PC-9 (cell line): ENCODE measurements at places on chromosomes 7 and 10. TPM values are rescaled to one million over a fixed set of nuclear protein-coding genes. Genes with fewer than 3 reads are reported as not detected.
A peak's percentile ranks its signal among the peaks of the same experiment; 100 is the strongest.

Gene WDFY4
- total RNA-seq, result not detected in 2 replicates

Gene POM121L12
- not detected in 2 replicates for total RNA-seq

Gene RBP4
- total RNA-seq, result 0.57 TPM in 1 of 2 replicates, not detected in the other

Gene NPC1L1
- total RNA-seq, result 0.28 and 0.30 TPM in 2 replicates

Gene TTYH3
- total RNA-seq, result 109 and 114 TPM in 2 replicates

DNA sequence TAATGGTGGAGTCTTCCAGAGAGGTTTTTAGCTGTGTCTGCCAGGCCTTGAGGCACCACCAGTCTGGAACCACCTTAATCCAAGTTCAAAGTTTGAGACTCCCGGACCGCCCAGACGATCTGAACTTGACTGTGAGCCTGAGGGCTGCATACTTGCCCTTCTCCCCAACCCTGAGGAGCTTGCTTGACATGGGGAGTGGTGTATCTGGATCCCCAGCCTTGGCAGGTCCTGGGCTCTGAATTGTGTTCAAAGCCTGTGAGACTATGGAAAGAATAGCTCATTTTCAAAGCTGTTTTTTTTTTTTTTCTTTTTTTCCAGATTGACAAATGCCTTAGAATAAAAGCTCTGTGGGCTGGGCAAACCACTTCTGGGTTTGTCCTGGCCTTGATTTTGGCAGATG, 22.3 kb upstream of the CAMK1D start:
- DNase-seq, result no peak
- no peak overlapping the region for H3K27ac ChIP-seq
- peaks cover 35% of the 10 kb centered on the region for H3K4me1 ChIP-seq
- no peak overlapping the region for H3K4me3 ChIP-seq

- H3K27ac ChIP-seq, result no peak overlapping the region
- DNase-seq, result no peak
- H3K4me3 ChIP-seq, result no peak overlapping the region
- H3K36me3 ChIP-seq, result no peaks in the 10 kb centered on the region
- H3K4me1 ChIP-seq, result peaks cover 46% of the 10 kb centered on the region
These were observed 55.2 kb downstream of the HIPK2 start for GRCh38 chr7:139722604-139723003.

DNA sequence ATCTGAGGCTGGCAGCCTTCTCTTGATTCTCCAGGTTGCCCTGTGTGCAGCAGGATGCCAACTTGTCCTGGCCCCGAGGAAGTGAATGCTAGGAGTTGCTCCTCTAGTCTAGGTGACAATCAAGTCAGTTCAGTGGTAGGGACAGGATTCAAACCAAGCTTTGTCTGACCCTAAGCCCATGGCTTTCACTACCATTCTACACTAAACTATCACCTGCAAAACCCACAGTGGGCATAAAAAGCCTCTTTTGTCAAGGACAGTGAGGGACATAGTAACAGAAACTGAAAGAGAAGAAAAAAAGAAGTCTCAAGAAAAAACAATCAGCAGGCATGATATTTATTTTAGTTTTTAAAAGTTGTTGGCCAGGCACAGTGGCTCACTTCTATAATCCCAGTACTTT, 33.5 kb downstream of the KCNMA1 start:
- peaks cover 43% of the 10 kb centered on the region for H3K4me1 ChIP-seq
- H3K27me3 ChIP-seq, result no peaks in the 10 kb centered on the region

DNA sequence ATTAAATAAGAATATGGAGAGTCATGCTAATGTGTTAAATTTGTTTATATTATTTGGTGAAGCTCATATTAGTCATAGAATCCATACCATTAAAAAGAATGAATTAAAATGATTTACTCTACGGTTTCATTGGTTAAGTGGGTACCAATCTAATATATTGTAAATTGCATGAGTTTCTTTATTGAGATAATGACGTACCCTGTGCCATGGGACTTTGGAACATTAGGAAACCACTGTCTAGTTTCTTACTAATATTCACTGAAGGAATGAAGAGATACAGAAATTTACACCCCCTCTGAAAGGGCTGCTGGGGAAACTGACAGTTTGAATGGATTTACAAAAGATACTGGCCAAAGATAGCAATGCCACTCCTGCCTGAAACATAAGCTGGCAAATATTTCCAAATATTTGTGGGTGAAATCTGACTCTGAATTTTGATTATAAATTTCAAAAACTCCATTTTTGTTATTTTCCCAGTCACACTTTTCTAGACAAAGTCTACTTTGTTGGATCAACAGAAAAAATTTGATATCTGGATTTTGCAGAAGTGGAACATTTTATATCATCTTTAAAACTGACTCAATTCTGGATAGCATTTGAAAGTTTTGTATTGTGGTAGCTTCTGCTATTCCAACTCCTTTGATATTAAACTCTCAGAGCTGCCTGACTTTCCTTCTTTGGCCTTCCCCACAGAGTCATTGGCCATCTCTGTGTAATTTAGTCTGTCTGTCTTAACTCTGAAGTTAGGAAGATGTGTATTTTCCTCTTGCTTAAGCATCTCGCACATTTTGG, 22.3 kb downstream of the MDFIC start:
- no peaks in the 10 kb centered on the region for H3K4me1 ChIP-seq
- DNase-seq, result no peak
- no peaks in the 10 kb centered on the region for H3K27me3 ChIP-seq
- peaks cover 8% of the 10 kb centered on the region for H3K36me3 ChIP-seq

GRCh38 chr7:95317546-95317945, 6.8 kb downstream of the PON1 start:
- no peak overlapping the region for H3K4me3 ChIP-seq
- H3K27me3 ChIP-seq, result no peaks in the 10 kb centered on the region
- H3K36me3 ChIP-seq, result no peaks in the 10 kb centered on the region
- no peak for DNase-seq
- no peaks in the 10 kb centered on the region for H3K4me1 ChIP-seq

DNA sequence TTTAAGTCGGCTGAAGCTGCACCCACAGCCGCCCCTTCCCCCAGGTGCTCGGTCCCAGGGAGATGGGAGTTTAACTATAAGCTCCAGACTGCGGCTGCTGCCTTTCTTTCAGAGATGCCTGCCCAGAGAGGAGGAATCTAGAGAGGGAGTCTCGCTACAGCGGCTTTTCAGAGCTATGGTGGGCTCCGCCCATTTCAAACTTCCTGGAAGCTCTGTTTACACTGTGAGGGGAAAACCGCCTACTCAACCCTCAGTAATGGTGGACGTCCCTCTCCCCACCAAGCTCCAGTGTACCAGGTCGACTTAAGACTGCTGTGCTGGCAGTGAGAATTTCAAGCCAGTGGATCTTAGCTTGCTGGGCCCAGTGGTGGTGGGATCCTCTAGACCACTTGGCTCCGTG, 135.4 kb downstream of the CXCL12 start:
- no peak for DNase-seq
- H3K4me3 ChIP-seq, result no peak overlapping the region
- H3K36me3 ChIP-seq, result no peaks in the 10 kb centered on the region
- no peaks in the 10 kb centered on the region for H3K27me3 ChIP-seq
- no peak overlapping the region for H3K27ac ChIP-seq
- no peaks in the 10 kb centered on the region for H3K4me1 ChIP-seq

GRCh38 chr10:42637142-42637541, 1.2 kb downstream of the ZNF33B start:
- H3K36me3 ChIP-seq, result 0 out of 2 replicates have a peak, but pooled peaks cover 1% of the 10 kb centered on the region
- H3K4me1 ChIP-seq, result peaks cover 28% of the 10 kb centered on the region
- peak overlapping the region; percentile 85; the same call in 1 of the 2 replicates for H3K27ac ChIP-seq
- no peak for DNase-seq
- H3K4me3 ChIP-seq, result peak overlapping the region; percentile 68

DNA sequence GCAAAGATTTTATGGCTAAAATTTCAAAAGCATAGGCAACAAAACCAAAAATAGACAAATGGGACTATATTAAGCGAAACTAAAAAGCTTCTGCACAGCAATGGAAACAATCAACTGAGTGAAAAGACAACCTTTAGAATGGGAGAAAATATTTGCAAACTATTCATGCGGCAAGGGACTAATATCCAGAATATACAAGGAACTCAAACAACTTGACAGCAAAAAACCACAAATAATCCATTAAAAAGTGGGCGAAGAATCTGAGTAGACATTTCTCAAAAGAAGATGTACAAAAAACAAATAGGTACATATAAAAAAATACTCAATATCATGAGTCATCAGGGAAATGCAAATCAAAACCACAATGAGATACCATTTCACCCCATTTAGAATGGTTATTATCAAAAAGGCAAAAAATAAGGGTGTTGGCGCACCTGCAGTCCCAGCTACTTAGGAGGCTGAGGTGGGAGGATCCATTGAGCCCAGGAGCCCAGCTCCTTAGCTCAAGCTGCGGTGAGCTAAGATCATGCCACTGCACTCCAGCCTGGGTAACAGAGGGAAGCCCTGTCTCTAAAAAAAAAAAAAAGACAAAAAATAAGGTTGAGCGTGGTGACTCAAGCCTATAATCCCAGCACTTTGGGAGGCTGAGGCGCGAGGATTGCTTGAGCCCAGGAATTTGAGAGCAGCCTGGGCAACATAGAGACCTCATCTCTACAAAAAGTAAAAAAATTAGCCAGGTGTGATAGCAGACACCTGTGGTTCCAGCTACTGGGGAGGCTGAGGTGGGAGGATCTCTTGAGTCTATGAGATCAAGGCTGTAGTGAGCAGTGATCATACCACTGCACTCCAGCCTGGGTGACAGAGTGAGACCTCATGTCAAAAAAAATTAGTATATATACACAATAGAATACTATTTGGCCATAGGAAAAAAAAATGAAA, 4.2 kb upstream of the CCM2 start:
- H3K27me3 ChIP-seq, result no peaks in the 10 kb centered on the region
- no peak overlapping the region for H3K4me3 ChIP-seq
- peaks cover 24% of the 10 kb centered on the region for H3K4me1 ChIP-seq
- no peak for DNase-seq
- no peaks in the 10 kb centered on the region for H3K36me3 ChIP-seq

GRCh38 chr10:128416231-128416630, 290.0 kb upstream of the MKI67 start:
- no peak overlapping the region for H3K27ac ChIP-seq
- no peaks in the 10 kb centered on the region for H3K36me3 ChIP-seq
- peaks cover 12% of the 10 kb centered on the region; the same call in 1 of the 2 replicates for H3K27me3 ChIP-seq
- no peak overlapping the region for H3K4me3 ChIP-seq
- H3K4me1 ChIP-seq, result no peaks in the 10 kb centered on the region
- no peak for DNase-seq

- no peak overlapping the region for H3K4me3 ChIP-seq
- DNase-seq, result peak; percentile 63
- peaks cover 47% of the 10 kb centered on the region for H3K4me1 ChIP-seq
- H3K27ac ChIP-seq, result peak overlapping the region; percentile 34
- no peaks in the 10 kb centered on the region for H3K36me3 ChIP-seq
- no peaks in the 10 kb centered on the region for H3K27me3 ChIP-seq
These were observed 47.9 kb upstream of the SKAP2 start for GRCh38 chr7:26912338-26912737.

- no peaks in the 10 kb centered on the region for H3K27me3 ChIP-seq
- no peak overlapping the region for H3K27ac ChIP-seq
- peaks cover 32% of the 10 kb centered on the region for H3K4me1 ChIP-seq
- DNase-seq, result peak; percentile 85
- H3K4me3 ChIP-seq, result no peak overlapping the region
These were observed 14.9 kb downstream of the AFAP1L2 start for GRCh38 chr10:114389426-114389825.

DNA sequence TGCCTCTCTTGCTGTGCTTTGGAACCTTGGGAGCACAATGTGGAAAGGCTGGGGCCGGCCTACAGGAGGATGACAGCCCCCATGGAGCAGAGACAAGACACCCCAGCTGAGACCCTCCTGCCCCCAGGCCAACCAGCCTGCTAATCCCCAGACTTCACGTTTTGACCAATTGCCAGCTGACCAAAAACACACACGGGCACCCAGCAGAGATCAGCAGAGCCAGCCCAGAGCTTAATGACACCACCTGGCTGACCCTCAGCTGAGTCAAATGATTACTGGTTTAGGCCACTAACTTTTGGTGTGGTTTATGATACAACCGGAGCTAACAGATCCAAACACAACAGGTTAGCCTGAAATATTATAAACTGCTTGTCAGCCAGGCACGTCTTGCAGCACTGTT, 111.2 kb upstream of the KIF5B start:
- H3K36me3 ChIP-seq, result no peaks in the 10 kb centered on the region
- H3K27me3 ChIP-seq, result no peaks in the 10 kb centered on the region
- DNase-seq, result no peak
- no peak overlapping the region for H3K27ac ChIP-seq

- no peaks in the 10 kb centered on the region for H3K4me1 ChIP-seq
- no peak for DNase-seq
- H3K36me3 ChIP-seq, result no peaks in the 10 kb centered on the region
- no peaks in the 10 kb centered on the region for H3K27me3 ChIP-seq
- no peak overlapping the region for H3K27ac ChIP-seq
- H3K4me3 ChIP-seq, result no peak overlapping the region
These were observed 700.9 kb upstream of the ANKRD30A start for GRCh38 chr10:36424502-36424901.

- DNase-seq, result no peak
- H3K27ac ChIP-seq, result no peak overlapping the region
- H3K27me3 ChIP-seq, result no peaks in the 10 kb centered on the region
- no peaks in the 10 kb centered on the region for H3K4me1 ChIP-seq
These were observed 56.1 kb downstream of the AUTS2 start for GRCh38 chr7:69654381-69654780.

DNA sequence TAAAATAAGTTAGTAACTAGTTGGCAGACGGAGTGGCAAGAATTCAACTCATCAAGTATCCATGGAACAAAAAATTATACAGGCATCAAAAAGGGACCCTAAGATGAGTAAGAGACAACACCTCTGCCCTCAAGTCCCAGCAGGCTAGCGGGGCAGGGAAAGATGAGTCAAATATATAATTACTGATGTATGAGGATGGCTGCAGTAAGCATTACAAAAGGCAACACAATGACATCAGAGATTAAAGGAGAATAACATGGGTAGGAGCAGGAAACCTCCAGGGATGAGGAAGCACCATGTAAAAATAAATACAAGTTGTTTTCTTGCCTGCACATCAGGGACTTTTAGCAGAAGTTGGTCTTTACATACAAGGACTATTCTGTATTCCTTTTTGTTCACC, 49.4 kb downstream of the SCRN1 start:
- peaks cover 23% of the 10 kb centered on the region; the same call in 1 of the 2 replicates for H3K36me3 ChIP-seq
- no peak for DNase-seq
- H3K4me3 ChIP-seq, result no peak overlapping the region
- H3K27ac ChIP-seq, result no peak overlapping the region

GRCh38 chr10:117534321-117535297, 7.9 kb upstream of the EMX2 start:
- no peaks in the 10 kb centered on the region for H3K4me1 ChIP-seq
- no peaks in the 10 kb centered on the region for H3K36me3 ChIP-seq
- peaks cover 28% of the 10 kb centered on the region; the same call in 1 of the 2 replicates for H3K27me3 ChIP-seq
- no peak for DNase-seq
- no peak overlapping the region for H3K27ac ChIP-seq
- H3K4me3 ChIP-seq, result no peak overlapping the region
